Kidney (tissue), 22 donors: ENCODE measurements at places on chromosomes 7 and 10.

DNA sequence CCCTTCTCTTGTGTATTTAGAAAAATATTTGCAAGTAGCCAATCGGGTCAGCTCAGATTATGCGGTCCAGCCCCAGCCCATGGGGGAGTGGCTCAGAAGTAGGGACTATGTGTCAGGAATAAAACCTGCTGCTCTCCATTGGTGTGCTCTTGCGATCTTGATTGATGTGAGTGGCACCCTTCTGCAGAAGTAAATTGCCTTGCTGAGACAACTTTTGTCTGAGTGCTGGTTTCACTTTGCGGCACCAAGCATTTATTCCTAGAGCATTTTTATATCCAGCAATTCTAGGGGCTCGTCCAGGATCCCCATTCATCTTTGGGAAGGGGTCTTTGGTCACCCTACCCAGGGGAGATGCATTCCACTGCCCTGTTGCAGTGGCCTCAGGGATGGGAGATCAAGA lies 26.1 kb upstream of the FAM221A start:
- no peak overlapping the region for H3K27ac ChIP-seq
- DNase-seq = no peak
- no peaks in the 10 kb centered on the region for H3K36me3 ChIP-seq
- no peak overlapping the region for H3K4me3 ChIP-seq

- H3K4me3 ChIP-seq = no peak overlapping the region
- no peak overlapping the region for H3K27ac ChIP-seq
- no peaks in the 10 kb centered on the region for H3K4me1 ChIP-seq
Observed at GRCh38 chr7:46218461-46219200, 297.6 kb upstream of the IGFBP3 start.

GRCh38 chr7:155457544-155458110 lies 302 bp upstream of the EN2 start:
- H3K36me3 ChIP-seq = no peaks in the 10 kb centered on the region
- H3K27ac ChIP-seq = no peak overlapping the region
- H3K4me3 ChIP-seq = no peak overlapping the region

DNA sequence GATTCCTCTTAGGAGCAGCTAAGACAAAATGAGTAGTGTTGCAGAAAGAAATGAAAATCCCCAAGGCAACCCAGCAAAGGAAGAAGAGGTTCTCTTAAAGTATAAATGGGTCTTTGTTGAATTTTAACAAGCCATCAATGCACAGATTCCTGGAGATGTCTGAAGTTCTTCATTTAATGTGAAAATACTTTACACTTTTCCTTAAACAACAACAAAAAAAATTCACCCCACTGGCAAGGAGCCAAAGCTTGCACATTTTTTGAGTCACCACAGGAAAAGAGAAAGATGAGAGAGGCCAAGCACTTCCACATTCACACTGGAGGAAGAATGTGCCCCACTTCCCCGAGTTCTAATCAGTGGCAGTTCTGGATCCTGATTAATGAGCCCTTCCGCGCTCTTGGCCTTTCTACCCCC lies 286.4 kb upstream of the MEOX2 start:
- no peak overlapping the region for H3K4me3 ChIP-seq

DNA sequence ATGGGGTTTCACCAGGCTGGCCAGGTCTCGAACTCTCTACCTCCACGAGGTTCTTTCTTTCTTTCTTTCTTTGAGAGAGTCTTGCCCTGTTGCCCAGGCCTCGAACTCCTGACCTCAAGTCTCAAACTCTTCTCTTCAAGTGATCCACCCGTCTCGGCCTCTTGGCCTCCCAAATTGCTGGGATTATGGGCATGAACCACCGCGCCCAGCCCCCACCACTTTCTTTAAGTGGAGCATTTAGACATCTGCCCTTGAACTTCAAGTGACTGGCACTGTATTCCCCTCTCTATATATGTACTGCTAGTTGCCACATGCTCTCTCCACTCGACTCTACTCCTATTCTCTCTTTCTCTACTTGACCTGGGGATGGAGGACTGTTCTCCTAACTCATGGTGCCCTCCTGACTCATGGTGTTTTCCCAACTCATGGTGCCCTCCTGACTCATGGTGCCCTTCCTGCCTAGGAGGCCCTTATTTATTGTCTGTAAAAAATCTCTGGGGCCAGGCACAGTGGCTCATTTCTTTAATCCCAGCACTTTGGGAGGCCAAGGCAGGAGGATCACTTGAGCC lies 19.3 kb upstream of the ACHE start:
- DNase-seq = no peak
- H3K27me3 ChIP-seq = no peaks in the 10 kb centered on the region
- no peaks in the 10 kb centered on the region for H3K36me3 ChIP-seq
- H3K4me1 ChIP-seq = no peaks in the 10 kb centered on the region

GRCh38 chr10:43576062-43576461 lies 1.6 kb upstream of the ZNF239 start:
- H3K36me3 ChIP-seq = no peaks in the 10 kb centered on the region
- no peak overlapping the region for H3K27ac ChIP-seq
- no peaks in the 10 kb centered on the region for H3K27me3 ChIP-seq
- no peak overlapping the region for H3K4me3 ChIP-seq

DNA sequence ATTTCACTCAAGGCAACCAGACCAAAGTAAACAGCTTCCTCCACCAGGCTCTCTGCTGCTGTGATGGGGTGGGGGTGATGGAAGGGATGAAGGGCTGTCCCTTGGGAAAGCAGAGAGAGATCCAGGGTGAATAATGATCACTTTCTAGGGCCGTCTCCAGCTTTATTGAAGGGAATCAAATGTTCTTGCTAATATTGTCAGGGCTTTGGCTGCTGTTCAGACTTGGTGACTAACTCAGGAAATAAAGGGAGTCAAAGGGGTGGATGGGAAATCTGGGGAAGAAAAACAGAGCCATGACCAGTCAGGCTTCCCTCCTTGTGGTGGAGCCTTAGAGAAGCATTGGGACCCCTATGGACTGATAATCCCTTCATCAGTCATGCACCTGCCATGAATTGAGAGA lies 196.2 kb upstream of the AGK start:
- no peaks in the 10 kb centered on the region for H3K27me3 ChIP-seq
- no peaks in the 10 kb centered on the region for H3K4me1 ChIP-seq
- H3K4me3 ChIP-seq = no peak overlapping the region
- H3K27ac ChIP-seq = no peak overlapping the region
- H3K36me3 ChIP-seq = no peaks in the 10 kb centered on the region

DNA sequence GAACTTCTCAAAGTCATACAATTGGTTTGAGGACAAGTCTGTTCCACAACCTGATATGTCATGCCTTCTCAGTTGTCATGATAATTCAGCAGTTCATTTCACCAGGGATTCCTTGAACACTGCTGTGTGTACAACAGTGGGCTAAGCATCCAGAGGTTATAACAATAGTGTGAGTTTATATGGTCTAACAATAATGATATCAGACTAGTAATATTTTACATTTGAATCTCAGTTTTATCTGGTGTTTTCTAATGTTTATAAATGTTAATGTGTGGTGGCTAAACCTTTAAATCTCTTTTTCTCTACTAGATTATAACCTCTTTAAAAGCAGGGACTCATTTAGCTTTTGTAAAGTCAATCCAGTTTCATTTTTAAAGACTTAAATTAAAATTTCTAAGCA lies 48.7 kb downstream of the BTRC start:
- no peak overlapping the region for H3K4me3 ChIP-seq
- no peaks in the 10 kb centered on the region for H3K4me1 ChIP-seq
- no peak overlapping the region for H3K27ac ChIP-seq

DNA sequence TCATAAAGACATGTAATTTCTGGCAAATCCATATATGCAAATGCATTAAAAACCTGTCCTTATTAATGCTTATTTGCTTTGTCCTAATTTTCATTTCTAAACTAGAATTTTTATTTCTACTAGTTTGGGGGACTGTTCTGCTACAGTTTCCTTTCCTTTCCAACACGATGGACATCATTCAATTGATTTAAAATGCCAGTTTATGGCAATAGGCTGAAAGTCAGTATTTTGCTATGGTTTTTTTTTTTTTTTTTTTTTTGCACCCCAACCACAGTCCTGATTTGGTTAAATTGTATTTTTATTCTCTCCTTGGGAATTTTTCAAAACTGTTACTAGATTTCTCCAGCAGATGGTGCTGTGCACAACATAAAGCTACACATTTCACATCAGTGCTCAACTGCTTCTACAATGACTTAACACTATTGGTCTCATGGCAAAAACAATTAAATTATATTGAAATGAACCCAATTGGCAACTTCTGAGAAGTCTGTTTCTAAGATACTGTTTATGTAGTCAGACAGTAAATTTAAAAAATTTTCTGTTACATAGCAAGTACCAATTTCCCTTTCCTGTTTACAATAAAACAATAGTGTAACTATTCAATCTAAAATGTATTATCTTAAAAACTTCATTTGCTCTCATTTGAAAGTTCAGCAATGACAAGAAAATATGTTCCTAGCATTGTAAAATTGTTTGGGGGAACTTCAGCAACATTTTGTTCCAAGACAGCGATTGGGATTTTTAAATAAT lies 193.8 kb upstream of the CCDC6 start:
- H3K36me3 ChIP-seq = no peaks in the 10 kb centered on the region
- H3K27ac ChIP-seq = no peak overlapping the region
- H3K27me3 ChIP-seq = no peaks in the 10 kb centered on the region

DNA sequence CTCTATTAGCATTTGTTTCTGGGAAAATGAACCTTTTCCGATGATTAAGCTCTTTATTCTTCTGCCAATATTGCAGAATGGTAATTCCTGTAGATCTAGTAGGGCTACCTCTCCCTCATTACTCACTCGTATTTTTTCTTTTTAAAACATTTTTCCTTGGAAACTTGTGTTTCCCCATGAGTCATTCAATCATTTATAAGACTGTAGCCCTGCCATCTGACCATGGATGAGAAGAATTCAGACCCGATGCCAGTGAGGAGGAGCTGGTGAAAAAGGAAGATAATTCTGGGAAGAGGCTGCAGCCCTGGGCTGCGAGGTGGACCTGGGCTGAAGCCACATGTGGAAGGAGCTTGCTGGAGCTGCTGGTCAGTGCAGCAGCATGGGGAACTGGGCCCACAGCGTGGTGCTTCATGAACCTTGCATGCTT lies 242.8 kb downstream of the KLF6 start:
- no peak overlapping the region for H3K4me3 ChIP-seq
- no peaks in the 10 kb centered on the region for H3K4me1 ChIP-seq
- H3K27me3 ChIP-seq = no peaks in the 10 kb centered on the region
- H3K36me3 ChIP-seq = no peaks in the 10 kb centered on the region

GRCh38 chr7:148503900-148504487 lies 86.6 kb upstream of the C7orf33 start:
- no peaks in the 10 kb centered on the region for H3K27me3 ChIP-seq
- H3K27ac ChIP-seq = no peak overlapping the region
- DNase-seq = no peak
- no peak overlapping the region for H3K4me3 ChIP-seq
- H3K4me1 ChIP-seq = no peaks in the 10 kb centered on the region
- H3K36me3 ChIP-seq = no peaks in the 10 kb centered on the region

DNA sequence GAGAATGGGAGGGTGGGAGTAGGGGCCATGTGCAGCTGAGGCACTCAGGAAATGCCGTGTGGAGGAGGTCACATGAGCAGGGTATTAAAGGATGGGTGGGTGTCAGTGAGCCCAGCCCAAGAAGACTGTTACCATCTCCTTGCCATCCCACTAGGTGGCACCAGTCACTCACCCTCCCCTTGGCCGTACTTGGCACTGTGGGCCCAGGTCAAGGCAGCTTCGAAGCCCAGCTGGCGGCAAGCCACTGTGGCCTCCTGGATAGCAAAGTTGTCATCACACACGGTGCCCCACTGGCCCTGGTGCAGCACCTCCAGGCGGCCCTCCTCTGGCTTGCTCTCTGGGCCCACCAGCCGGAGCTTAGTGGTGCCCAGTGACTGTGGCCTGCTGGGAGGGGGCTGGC lies 5.4 kb downstream of the LOXL4 start:
- DNase-seq = no peak
- no peaks in the 10 kb centered on the region for H3K36me3 ChIP-seq
- no peaks in the 10 kb centered on the region for H3K4me1 ChIP-seq
- no peak overlapping the region for H3K4me3 ChIP-seq

- no peak for DNase-seq
- H3K4me1 ChIP-seq = no peaks in the 10 kb centered on the region
- no peak overlapping the region for H3K27ac ChIP-seq
- no peaks in the 10 kb centered on the region for H3K36me3 ChIP-seq
- no peaks in the 10 kb centered on the region for H3K27me3 ChIP-seq
Observed at GRCh38 chr10:9895453-9895852, 1122.2 kb upstream of the CELF2 start.

DNA sequence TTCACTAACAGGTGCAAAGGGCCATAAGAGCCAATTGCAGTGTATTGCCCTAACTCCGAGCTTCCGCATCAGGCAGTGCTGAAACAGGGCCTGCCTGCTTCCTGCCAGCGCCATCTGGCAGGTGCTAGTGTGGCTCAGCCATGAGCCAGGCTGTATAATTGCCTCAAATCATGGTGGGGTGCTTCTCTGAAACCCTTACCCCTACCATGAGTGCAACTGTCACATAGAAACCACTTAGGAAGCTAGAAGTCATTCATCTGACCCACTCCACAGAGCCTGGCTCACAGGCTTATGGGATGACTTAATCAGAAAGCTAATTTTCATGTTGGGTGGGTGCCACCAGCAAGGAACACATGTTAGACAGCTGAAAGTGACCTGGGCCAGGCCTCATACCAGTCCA lies 133.3 kb upstream of the LAMB4 start:
- H3K4me3 ChIP-seq = no peak overlapping the region
- no peak for DNase-seq
- no peaks in the 10 kb centered on the region for H3K4me1 ChIP-seq
- no peak overlapping the region for H3K27ac ChIP-seq
- H3K36me3 ChIP-seq = no peaks in the 10 kb centered on the region
- no peaks in the 10 kb centered on the region for H3K27me3 ChIP-seq

DNA sequence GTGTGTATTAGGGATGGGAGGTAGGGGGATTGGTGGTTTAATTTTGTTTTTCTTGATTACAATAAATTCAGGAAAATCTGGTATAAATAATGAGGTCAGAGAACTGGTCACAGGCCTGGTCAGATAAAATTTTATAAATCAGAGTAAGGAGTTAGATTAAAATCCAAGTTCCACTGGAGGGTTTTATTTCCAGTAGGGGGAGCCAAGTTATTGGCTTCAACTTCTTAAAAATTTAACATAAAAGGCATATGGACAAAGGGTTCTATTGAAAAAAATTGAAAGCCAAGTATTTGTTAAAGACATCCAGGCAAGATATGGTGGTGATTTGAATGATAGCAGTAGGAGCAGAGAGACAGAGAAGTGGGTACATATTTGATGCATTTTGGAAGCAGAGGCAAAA lies 763.3 kb downstream of the SORCS1 start:
- H3K27me3 ChIP-seq = no peaks in the 10 kb centered on the region
- H3K4me1 ChIP-seq = no peaks in the 10 kb centered on the region
- DNase-seq = no peak
- H3K4me3 ChIP-seq = no peak overlapping the region
- H3K36me3 ChIP-seq = no peaks in the 10 kb centered on the region

GRCh38 chr7:102191556-102192379 lies 94.9 kb upstream of the SH2B2 start:
- no peak overlapping the region for H3K4me3 ChIP-seq
- H3K27ac ChIP-seq = no peak overlapping the region
- no peaks in the 10 kb centered on the region for H3K27me3 ChIP-seq
- H3K4me1 ChIP-seq = no peaks in the 10 kb centered on the region
- no peak for DNase-seq
